ENCODE measurements at places on chromosomes 13 and 19.

DNA sequence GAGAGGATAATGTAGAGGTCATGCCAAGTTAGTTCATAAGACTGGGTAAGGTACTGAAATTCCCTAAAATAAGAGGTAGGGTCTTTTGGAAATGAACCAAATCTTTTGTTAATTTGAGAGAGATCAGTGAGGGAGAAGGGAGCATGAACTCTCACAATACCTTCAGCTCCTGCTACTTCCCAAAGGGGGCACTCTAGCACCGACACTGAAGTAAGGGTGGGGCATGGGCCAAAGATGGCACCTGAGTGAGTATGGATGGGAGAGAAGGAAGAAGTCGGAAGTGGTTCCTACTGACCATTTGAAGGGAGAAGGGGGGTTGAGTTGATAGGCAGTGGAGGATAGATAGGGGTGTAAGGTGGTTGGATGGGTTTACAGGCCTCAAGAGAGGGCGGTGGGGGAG, 86.6 kb downstream of the ZNF737 start:
- no peak for DNase-seq

DNA sequence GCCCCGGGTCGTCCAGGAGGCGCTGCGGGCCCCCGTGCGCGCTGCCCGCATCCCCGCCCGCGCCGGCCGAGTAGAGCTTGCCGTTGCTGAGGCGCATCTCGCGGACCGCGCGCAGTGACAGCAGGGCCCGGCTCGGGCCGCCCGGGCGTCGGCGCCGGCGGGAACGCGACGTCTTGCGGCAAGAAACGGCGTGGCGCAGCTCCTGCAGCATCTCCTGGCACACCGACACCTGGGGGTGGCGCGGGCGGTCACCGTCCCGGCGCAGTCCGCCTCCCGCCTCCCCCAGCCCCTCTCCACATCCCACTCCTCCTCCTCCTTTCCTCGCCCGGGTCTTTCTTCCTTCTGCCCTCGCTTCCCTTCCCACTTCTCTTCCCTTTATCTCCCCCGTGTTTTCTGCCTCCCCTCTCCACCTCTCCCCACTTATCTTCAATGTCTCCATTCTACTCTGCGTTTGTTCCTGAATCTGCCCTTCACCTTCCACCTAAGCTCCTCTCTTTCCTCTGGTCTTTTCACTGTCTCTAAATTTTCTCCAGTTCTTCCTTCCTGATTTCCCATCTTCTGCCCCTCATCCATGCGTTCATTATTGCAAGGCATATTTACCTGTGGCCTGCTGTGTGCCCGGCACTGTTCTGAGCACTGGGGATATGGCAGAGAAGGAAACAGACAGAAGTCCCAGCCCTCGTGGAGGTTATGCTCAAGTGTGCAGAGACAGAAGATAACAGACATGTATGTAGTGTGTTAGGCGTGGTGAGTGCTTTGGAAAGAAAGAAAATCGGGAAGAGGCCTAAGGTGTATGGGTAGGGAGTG, 5.2 kb upstream of the ATP1A3 start:
- DNase-seq: no peak

DNA sequence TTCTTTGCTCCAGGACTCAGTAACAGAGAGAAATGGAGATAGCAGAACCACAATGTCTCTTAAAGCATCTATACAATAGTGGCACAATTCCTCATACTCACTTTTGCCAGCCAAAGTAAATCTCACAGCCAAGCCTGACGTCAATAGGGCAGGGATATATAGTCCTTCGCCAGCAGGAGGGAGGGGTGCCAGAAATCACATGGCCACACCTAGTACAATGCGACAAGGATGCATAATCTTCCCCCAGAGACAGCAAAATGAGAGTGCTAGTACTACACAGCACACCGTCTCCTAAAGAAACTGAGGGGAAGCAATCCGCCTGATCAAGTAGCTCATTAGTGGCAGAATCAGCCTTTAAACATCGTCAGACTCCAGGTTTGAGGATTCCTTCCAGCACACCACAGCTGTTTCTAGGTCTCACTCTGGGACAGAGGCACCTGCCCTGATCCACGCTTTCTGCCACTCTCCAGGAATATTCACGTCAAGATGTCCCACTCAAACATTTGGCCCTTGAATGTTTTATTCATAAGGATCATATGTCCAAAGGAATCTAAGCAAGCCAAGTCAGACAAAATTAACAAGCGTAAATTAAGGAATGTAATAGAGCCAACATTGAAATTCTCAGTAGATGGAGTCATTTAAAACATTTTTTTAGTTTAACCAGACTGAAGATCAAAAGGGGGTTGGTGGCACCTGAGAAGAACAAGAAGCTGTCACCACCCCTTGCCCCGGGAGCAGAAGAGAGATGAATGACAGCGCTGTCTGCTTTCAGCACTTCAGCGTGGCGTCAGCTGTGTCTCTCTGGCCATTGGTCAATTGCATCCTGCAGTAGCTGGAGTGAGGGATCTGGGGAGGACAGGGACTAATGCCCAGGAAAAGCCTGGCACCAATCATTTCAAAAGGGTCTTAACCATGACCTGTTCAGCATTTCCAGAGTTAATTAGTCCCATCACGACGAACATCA, 63.5 kb upstream of the SERP2 start:
- DNase-seq: no peak

DNA sequence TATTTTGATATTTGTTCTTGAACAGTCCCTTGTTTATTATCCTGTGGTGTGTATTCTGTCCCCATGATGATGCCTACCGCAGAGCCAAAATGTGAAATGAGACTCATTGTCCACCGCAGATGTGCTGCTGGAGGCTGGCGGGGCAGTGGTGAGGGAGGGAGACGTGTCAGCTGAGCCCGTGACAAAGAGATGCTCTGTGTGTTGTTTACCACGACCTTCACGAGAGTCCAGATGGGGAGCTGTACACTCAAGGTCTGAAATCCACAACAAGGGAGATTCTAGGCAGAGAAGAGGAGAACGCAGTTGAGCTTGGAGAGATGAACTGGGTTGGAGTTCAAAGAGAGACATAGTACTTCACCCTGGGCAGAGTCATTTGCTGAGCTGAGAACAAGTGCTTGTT, 20.8 kb upstream of the AMER2 start:
- no peak for DNase-seq

DNA sequence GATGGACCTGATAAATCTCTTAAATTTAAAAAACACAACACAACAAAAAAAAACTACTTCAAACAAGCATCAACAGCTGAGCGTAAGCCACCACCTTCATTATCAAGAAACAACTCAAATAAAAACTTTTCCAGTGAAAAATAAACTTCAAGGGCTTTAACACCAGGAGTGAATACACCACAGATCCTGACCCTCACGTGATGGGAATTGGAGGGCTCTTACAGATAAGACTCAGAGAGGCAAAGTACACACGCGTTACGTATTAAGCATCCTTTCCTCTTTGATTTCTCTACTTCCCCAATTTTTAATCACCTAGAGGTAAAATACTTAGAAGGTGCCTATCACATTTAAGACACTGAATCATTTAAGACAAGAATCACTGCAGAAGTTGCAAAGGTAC, 573 bp upstream of the STARD13 start:
- DNase-seq: no peak

DNA sequence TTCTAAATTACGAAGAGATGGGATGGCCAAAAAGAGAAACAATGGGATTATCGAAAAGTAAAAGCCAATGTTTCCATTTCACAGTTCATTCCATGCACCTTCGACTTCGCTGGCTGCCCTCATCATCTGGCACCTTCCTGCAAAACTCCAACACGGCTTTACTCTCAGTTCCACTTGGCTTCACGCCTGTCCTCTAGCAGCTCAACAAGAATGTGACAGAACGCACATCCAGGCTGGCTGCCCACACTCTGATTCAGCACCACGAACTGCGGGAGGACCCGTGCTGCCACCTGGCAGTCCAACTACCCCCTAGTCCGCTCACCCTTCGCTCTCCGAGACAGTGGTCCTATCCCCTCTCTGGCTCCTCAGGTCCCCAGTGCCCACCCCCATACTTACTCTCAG, 11.7 kb downstream of the ATP7B start:
- DNase-seq: no peak

DNA sequence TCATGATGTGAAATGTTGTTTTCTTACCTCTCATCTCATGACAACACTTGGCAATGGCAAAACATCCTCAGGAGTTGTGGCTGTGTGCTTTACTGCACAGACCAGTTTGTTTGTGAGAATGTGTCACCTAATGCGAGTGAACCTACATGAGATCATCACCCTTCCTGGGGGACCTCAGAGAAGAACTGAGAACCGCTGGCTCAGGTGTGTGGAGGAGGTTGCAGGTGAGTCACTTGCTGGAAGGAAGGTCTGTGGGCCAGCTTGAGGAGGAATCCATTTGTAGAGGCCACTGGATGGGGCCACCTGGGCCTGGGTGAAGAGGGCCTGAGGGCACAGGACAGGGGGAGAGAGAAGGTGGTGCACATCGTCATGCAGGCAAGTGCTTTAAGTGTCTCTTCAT, 3.0 kb upstream of the CEACAM1 start:
- DNase-seq: no peak

- DNase-seq: peak; percentile 68
Measured at GRCh38 chr13:27037571-27037970, 134.0 kb downstream of the USP12 start.

GRCh38 chr13:26220575-26220974, 1.5 kb downstream of the RNF6 start:
- peak; percentile 66 for DNase-seq

DNA sequence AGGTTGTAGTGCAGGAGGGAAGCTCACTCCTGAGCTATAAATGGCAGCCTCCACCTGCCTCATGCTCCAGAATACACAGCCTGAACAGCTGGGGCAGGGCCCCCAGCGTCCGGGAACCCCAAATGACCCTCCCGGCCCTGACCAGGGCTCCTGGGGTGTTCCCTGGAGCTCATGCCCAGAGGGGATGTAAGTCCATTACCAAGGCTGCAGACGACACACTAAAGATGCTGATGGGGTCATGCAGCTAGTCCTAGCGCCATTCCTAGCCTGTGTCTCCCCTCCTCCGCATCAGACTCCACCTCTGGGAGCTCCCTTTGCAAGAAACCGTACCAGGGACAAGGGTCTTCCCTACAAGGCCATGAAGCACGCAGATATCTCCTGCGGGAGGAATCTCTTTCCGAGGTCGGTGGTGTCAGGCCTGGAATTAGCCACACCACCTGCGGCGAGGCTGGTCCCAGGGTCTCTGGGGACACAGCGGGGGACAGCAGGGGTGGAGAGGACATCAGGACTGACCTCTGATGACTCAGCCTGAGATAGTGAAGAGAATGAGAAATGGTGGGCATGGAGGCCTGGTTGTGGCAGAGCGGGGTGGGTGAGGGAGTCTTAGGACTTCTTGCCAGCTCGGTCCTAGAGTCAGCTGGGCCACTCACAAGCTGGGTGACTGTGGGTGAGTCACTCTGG, 11.9 kb upstream of the TPM4 start:
- DNase-seq: no peak

- peak; percentile 29 for DNase-seq
Measured at GRCh38 chr13:91141543-91142061, 205.9 kb upstream of the MIR17HG start.

DNA sequence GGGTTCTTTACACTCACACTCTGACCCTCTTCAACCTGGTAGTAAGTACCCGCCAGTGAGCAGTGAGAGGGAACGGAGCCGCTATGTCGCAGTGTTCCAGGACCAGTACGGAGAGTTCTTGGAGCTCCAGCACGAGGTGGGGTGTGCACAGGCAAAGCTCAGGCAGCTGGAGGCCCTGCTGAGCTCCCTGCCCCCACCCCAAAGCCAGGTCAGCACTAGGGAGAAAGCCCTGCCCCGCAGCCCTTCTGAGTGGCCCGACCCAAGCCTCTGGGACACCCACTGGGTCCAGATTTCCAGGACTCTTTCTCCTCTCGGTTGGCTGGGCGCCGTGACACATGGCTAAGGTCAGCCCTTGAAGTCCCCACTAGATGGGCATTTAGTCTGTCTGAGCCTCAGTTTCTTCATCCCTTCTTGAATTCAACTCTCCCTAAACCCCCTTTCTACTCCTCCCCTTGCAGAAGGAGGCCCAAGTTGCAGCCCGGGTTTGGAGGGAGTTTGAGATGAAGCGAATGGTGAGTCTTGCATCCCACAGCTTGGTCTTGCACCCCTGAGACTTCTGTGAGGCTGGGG, 1.9 kb downstream of the OCEL1 start:
- no peak for DNase-seq

- peak; percentile 50 for DNase-seq
Measured at GRCh38 chr13:43567608-43568007, 219.2 kb downstream of the ENOX1 start.

GRCh38 chr13:98397221-98397620, 179.7 kb downstream of the STK24 start:
- peak; percentile 42 for DNase-seq

GRCh38 chr13:87887459-87888123, 216.4 kb downstream of the SLITRK5 start:
- no peak for DNase-seq

DNA sequence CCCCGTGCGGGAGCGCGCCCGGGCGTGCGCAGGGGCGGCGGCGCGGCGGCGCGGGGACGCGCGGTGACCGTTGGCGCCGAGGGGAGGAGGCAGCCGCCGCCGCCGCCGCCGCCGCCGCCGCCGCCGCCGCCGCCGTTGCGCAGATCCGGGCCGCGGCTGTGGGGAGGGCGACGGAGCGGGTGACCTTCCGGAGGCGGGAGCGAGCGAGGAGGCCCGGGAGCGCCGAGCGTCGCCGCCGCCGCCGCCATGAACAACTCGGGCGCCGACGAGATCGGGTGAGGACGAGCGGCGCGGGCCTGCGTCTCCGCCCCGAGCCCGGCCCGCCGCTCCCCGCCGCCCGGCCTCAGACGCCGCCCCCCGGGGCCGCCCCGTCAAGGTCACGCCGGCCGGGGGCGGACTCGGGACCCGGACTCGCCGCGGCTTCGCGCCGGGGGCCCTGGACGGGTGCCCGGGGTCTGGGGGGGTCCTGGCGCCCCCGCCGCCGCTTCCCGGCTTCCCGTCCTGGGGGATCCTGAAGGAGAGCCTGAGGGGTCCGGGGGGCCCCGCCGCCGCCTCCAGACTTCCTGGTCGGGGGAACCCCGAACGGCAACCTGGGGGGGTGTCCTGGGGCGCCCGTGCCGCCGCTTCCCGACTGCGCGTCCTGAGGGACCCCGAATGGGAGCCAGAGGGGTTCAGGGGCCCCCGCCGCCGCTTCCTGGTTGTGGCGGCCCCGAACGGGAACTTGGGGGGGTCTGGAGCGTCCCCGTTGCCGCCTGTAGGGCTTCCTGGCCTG, at the start of gene DAZAP1:
DAZAP1 (plus strand) TSS at position 59 of the 772 bp plus-strand sequence; CDS start at position 247, 188 bp downstream.
- DNase-seq: no peak

DNA sequence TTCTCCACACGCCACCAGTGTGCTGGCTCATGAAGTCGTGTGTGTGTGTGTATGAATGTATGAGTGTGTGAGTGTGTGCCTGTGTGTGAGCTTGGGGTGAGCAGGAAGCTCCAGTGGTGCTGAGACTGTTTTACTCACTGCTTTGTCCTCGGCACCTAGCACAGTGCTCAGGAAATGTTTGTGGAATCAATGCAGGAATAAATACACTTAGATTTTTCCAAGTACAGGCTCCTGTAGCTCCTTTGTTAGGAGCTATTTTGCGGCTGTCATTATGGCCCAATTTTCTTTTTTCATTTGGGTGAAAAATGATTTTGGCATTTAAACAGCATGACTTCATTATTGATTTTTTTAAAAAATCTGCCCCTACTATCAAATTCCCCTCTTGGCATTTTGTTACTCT, 193.5 kb upstream of the KL start:
- DNase-seq: no peak

GRCh38 chr13:67138970-67139369, 91.2 kb downstream of the PCDH9 start:
- DNase-seq: no peak

GRCh38 chr19:12494260-12494860, 9.7 kb upstream of the ZNF709 start:
- no peak for DNase-seq
